ENCODE measurements at places on chromosomes 13 and 19.

DNA sequence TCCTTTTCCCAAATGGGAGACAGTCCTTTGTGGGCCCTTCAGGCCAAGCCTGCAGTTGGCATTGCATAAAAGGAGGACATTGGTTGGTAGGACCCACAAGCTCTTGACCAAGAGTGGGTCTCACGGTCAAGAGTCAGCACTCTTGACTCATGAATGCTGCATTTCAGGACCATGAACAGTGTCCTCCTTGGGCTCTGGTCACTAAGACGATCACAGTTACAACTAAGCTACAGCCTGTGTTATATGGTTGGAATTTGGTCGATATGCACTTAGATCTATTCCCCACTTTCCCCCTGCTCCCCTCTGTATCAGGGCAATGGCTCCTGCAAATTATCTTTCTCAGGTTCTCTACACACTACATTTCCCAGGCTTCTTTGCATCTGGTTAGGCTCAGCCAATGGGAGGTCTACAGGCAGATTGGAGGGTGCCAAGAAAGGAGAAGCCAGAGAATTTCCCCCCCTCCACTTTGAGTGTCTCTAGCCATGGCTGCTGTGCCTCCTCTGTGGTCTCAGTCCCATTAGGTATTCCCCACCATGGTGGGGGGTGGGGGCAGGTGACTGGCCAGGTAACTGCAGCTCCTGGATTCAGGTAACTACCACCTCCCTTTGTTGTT is 3.1 kb upstream of the OLFM2 start:
- DNase-seq = no peak

- DNase-seq = no peak
Measured at GRCh38 chr19:38441657-38442348, 8.3 kb downstream of the RYR1 start.

DNA sequence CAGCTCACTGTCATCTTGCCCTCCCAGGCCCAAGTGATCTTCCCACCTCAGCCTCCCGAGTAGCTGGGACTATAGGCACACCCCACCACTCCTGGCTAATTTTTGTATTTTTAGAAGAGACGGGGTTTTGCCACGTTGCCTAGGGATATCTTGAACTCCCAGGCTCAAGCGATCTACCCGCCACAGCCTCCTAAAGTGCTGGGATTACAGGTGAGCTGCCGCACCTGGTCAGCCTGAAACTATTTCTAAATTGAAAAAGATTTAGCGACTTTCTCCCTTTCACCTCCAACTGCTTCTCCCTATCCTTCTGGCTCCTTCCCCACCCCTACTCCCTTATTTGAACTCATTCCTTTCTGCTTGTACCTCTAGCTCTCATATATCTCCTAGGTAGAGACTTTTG is 19.8 kb upstream of the NAA16 start:
- DNase-seq = no peak

DNA sequence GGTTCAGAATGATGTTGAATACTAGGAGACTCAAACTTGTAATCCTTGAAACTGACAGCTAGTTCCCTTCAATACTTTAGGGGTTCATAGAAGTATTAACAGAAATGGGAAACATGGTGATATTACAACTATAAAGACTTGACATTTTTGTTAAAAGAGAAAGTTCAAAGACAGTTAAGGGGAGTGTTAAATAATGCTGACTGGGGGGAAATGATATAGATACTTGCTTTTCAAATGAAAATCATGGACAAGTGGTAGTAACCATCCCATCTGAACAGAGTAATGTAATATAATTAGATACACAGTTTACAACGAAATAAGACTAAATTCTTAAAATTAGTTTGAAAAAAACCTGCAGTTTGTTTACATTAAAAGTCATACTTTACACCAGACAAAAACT is 6.6 kb upstream of the EEF1AKMT1 start:
- no peak for DNase-seq

GRCh38 chr19:1015782-1016646 is 4.9 kb downstream of the TMEM259 start:
- DNase-seq = no peak

GRCh38 chr13:30337061-30337610 is 29.8 kb upstream of the KATNAL1 start:
- DNase-seq = no peak

DNA sequence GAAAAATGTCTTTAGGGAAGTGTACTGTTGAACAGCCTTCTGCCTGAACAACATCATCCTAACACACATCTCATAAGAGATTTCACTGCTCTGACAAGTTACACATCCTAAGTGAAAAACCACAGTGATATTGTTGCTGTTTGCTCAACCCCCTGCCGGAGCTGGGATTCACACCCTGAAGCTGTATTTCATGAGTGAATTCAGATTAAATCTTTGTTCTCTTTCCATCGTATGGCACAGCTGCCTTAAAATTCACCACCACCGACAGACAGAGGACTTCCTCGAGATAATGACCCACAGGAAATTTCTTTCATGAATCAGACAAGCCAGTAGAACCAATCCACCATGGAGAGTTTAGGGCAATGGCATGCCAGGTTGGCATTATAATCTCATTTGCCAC is 280.8 kb downstream of the DCT start:
- no peak for DNase-seq

- no peak for DNase-seq
Measured at GRCh38 chr13:44017756-44018309, 138.1 kb downstream of the LACC1 start.

DNA sequence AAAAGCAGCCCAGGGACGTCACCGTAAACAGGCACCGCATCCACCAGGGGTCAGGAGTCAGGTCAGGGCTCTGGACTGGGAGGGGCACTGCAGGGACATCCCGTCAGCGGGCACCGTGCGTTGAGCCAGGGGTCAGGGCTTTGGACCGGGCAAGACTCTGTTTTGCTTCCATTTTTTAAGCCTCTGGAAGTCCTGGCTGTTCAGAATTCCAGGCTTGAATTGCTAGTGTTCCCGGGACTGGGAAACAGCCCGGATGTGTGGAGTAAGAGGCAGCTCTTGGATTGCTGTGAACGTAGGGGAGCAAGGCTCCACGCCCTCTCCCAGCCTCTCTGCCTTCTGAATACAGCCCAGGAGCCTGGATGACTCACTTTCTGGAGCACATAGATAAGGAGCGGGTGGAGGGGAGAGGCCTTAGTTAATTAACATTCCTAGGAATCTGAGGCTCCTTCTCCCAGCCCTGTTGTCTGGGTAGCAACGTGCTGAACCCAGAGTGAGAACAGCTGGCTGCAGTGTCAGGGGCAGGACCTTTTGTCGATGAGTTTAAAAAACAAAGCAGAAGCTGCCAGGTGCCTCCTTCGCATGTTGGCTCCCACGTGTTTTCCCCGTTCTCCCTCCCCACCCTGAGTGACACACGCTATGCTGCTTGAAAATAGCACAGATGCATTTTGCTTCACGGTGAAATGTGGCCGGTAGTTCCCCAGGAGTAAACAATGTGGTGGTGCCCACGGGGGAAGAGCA is 21.9 kb downstream of the ATP11A start:
- DNase-seq = no peak

- no peak for DNase-seq
Measured at GRCh38 chr13:47233734-47234133, 336.9 kb upstream of the HTR2A start.

- peak; percentile 90 for DNase-seq
Measured at GRCh38 chr19:55624109-55625003, at the start of gene ZNF784. TSS of gene ZNF784 (minus strand) at chr19:55624566. CDS start at chr19:55624561, 5 bp downstream.

Data from stimulated activated CD4-positive, alpha-beta T cell treated with anti-CD3 and anti-CD28 coated beads, Interleukin-1b, Interleukin-23, amount 100 ng/mL, for 24 hours (primary cell).